ENCODE measurements at places on chromosomes 3 and 15.

GRCh38 chr3:131067983-131068382 is 41.3 kb downstream of the NEK11 start:
- no peak for DNase-seq

- no peak for DNase-seq
Measured at GRCh38 chr3:82942041-82942440, 1180.6 kb upstream of the GBE1 start.

DNA sequence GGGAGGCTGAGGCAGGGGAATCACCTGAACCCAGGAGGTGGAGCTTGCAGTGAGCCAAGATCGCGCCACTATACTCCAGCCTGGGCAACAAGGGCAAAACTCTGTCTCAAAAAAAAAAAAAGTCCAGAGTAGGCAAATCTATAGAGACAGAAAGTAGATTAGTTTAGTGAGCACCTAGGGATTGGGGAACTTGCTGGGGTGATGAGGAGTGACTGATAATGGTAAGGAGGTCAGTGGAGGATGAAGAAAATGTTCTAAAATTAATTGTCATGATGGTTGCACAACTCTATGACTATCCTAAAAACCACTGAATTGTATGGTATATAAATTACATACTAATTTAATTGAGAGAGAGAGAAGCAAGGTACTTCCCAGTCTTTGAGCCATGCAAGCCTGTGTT is 27.8 kb upstream of the LYZL4 start:
- DNase-seq, result no peak

DNA sequence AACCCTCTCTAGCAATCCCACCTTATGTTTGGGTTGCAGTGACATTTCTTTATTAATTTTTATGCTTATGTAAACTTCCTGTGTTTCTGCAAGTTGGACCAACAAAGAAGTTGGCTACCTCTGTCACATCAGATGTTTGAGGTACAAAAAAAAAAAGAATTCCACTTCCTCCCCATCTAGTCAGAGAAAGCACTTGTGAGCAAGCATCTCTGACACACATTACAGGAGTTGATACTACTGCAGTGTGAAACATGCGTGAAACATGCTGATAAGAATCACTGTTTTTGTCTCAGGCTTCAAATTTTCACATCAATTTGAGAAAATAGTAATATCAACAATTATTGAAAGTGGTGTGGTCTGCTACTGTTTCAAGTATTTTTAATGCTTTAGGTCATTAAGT is 1.3 kb downstream of the SCAANT1 start:
- DNase-seq, result no peak

GRCh38 chr3:10420745-10421475 is 84.5 kb downstream of the ATP2B2 start:
- DNase-seq, result no peak

GRCh38 chr3:106241593-106241992 is 372.8 kb upstream of the CBLB start:
- DNase-seq, result no peak

DNA sequence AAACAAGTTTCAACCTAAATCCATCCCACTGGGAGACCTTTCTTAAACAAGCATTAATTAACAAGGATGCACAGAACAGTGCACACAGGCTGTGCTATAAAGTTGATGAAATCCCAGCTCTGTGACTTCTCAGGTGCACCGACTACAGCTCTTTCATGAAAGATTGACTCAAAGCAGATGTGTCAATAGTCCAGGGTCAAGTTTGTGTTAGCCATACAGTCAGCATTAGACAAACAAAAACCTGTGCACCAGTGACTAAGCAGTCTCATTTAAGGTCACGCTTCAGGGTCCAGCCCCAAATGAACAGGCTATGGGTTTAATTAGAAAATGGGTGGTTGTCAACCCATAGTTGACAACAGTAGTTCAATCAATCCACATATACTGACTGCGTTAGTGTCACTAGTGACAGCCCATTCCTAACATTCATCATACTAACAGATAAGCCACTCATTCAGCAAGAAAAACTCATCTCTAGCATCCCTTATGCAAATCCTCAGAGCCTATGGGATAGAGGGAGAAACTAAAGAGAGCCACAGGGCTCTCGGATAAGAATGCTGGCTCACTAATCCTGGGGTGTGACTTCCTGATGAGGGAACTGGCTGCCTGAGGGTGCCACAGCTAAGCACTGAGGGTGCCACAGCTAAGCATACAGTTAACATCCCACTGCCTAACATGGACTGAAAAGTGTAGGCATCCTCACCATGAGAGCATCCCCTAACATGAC is 84.1 kb downstream of the WNT5A start:
- DNase-seq, result no peak

DNA sequence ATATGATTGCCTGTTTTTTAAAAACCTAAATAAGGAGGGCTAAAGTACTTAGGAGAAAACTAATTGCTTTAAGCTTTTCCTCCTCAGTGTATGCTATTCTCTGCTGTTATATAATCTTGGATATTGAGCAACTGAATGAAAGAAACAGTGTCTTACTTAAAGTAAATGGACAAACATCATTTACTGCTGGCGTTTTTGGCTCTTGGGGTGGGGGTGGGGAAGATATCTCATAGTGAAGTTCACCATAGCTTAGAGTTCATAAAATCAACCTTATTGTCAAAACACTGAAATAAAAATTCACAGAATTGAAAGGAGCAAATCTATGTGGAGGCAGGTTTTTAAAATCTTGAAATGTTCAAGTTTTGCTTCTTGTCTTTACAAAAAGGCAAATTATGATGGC is 256.4 kb upstream of the SOX2 start:
- no peak for DNase-seq

GRCh38 chr3:114496021-114496434 is 202.2 kb downstream of the TIGIT start:
- DNase-seq, result no peak

GRCh38 chr15:81268881-81269601 is 54.9 kb downstream of the STARD5 start:
- no peak for DNase-seq

DNA sequence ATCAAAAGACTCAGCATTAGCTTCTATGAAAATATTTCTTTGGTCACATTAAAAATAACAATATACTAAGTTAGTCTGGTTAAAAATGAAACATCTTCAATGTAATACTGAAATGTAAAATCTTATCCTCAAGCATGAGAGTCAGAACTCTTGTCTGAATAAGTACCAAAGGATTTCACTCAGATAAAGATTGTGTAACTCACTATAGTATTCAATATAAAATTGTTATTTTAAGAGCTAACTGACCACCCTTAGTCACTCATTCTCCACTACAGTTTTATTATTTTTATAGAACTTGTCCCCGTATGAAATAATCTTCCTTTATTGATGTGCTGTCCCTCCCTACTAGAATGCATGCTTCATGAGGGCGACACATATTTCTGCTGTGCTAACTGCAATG is 426.3 kb downstream of the MECOM start:
- no peak for DNase-seq

DNA sequence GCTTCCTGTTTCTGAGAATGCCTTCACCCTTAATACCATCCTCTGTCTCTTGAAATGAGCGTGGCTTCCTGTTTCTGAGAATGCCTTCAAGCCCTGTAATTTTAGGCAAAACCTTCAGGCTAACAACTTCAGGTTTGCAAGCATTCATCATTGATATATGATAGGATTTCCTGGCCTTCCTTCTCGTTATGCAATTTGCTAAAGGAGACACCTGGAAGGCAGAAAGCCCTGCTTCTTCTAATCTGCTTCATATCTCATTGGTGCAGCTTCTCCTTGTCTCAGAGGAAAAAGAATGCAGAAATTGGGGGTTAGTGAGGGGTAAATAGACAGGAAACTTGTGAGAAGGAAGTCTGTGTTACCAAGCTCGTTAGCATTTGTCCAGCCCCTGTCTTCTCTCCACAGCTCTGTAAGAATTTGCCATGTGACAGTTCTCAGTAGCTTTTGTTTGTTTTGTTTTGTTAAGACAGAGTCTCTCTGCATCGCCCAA is 7.3 kb downstream of the ARL6IP5 start:
- DNase-seq, result no peak

GRCh38 chr15:73303636-73304035 is 65.1 kb downstream of the HCN4 start:
- no peak for DNase-seq

GRCh38 chr3:139465636-139466035 is 10.7 kb downstream of the RBP2 start:
- no peak for DNase-seq

DNA sequence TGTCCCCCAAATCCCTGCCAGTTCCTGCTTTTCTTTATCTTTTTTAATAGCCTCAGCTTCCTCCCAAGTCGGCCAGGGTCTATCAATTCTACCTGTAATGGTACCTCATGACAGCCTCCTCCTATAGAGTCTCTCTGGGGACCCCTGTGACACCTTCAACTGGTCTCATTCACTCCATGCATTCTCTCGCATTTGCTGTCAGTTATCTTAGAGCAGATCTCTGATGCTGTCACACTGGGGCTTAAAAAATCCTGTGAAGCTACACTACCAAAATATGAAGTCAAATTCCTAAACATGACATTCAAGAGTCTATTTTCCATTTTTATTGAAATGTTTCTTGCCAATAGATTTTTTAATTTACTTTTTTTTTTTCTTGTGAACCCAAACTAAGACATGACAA is 5.5 kb downstream of the VPS39 start:
- no peak for DNase-seq

DNA sequence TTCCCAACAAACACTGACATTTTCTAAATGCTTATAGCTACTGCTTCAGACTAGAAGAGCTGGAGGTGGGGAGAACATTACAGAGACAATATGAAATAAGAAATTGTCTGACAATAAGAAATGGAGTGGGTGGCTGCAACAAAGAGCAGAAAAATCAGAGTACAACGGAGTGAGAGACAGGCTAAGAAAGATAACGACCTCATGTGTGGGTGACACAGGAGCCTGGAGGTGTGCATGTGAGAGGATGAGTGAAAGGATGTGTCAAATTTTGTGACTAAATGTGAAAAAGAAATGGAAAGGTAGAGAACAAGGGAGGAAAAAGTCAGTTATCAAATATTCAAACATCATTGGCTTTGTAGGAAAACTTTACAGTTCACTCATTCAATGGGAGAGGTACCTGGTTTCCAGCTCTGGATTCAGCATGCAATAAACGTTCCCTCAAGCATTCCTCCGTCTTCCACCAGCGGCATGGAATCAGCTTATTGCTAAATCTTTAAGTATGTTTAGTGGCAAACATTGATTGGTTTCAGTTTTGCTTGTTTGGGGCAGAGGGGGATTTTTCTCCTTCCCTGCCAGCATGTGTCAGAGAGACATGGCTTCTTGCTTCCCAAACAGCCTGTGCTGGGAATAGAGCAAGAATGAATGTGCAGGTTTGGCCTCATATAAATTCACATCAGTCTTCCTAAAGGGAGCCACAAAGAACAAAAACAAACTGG is 103.8 kb upstream of the CHRM5 start:
- no peak for DNase-seq

GRCh38 chr3:182906036-182906435 is 74.3 kb downstream of the DCUN1D1 start:
- no peak for DNase-seq

DNA sequence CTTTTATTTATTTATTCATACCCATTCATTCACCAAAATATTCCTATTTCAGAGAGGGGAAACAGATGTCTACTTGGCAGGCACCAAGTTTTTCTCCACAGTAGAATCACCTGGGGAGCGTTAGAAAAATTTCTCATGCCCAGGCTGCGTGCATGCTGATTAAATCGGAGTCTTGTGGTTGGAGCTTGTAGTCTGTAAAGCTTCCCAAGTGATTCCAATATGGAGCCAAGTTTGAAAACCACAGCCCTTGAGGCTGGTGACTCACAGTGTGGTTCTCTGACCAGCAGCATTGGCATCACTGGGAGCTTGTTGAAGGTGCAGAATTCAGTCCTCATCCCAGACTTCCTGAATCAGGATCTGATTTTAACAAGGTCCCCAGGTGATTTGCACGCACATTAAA is 49.7 kb downstream of the PDHB start:
- no peak for DNase-seq

DNA sequence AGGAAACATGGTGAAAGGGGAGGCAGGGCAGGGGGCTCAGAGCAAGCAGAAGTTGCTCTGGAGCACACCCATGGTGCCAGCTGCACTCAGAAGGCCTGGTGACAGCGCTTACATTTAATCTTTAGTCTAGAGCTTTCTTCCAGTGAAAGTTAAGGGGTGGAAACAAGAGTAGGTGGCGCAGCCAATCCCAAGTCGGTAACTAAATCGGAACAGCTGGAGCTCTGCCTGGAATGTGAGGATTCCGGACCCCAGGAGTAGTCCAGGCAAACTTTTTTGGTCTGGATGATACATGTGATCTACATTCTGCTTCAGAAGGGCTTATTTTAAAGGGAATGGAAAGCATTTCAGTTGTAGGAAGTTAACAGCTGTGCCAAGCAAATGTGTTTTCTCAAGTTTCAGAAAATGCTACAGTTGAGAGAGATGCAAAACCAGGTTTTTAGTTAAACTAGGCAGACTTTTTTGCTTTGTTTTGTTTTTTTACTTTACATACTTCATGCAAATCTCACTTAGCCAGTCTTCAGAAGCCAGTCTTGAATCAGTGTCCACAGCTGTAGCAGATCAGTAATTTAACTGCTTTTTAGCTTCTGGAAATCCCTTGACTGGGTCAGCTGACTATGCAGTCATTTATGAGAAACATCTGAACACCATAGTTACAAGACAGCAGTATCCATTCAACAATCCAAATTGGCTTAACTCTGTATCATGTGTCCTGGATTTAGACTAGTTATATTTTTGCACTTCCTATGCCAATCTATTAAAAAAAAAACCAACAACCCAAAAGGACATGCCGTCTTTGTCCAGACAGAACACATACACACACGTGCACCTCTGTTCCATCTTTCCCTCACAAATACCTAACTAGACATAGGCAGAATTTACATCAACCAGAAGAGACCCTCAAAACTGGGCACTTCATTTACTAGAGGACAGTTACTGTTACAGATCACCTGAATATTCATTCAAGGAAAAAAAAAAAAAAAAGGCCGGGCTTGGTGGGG is 33.2 kb downstream of the ZNF106 start:
- DNase-seq, result no peak

DNA sequence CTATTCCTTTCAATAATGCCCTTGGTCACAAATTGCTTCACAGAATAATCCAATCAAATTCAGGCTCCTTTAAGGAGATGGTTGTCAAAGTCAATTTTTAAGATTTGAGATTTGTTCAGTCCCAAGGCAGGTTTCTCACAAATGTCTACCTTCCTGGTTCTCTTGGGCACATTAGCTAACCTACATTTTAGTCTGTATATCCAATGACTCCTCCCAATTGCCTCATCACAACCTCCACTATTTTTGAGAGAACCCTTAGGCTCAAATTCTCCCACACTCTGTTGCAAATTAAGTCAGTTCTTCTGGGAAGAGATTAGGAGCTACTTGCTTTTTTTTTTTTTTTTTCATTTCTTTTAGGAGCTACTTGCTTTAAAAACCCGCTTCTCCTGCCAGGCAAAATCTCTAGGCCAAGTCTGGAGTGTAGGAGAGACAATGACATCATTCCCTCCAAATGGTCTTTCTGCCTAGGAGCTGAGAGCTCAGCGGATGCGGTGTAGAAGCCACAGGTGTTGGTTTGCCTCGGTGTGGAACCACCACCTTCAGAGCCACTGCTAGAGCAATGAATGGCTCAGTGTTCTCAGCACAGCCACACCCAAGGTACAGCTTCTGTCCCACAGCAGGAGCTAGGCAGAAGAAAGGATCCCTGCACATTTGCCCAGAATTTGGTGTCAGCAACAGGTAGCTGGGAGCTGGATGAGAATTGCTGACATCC is 10.0 kb upstream of the INO80 start:
- DNase-seq, result no peak

- DNase-seq, result no peak
Measured at GRCh38 chr3:45987368-45988291, 8.0 kb downstream of the FYCO1 start.

- DNase-seq, result no peak
Measured at GRCh38 chr3:114623420-114624046, 329.7 kb downstream of the TIGIT start.

GRCh38 chr3:42864321-42864950 is 11.2 kb downstream of the CYP8B1 start:
- DNase-seq, result no peak
